NCI-H2029 (cell line): ENCODE measurements at places on chromosomes 11 and 22.

- DNase-seq, result no peak
Observed at GRCh38 chr11:19906126-19906525, 193.5 kb downstream of the NAV2 start.

DNA sequence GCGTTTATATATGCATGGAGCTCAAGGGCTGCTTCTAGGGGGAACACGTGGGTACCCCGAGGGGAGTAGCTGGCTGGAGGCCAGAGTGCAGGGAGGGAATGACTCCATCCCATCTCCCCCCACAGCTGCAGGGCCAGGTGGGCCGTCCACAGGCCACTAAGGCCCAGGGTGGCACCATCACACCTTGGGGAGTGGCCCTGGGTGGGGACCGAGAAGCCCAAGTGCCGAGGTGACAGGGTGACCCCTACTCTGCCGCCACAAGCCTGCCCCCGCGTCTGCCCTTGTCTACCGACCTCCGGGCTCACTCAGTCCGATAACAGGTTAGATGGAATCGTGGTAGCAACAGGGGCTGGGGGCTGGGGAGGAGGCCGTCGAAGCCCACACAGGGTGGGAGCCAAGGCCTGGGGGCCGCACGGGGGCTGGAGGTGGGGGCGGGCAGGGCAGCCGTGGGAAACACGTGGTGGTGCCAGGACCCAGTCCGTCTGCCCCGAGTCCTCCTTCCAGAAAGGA is 125.7 kb downstream of the KCNQ1OT1 start:
- DNase-seq, result no peak

GRCh38 chr11:75158696-75159150 is 7.8 kb downstream of the SLCO2B1 start:
- no peak for DNase-seq

DNA sequence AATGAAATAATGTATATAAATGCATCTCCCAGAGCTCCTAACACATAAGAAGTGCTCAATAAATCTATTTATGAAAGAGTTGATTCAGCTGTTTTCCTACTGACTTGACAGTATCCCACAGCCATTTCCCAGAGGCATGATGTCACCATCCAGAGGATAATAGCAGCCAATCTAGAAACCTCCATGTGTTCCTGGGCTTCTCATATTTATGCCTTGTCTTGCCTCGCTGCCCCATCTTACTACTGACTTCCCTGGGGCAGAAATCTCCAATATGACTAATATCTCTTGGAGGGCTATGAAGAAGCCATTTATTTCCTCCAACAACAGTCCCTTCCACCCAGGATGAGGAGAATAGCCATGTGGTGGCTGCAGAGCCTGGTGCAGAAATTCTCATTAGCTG is 115.4 kb upstream of the NAV2 start:
- no peak for DNase-seq

DNA sequence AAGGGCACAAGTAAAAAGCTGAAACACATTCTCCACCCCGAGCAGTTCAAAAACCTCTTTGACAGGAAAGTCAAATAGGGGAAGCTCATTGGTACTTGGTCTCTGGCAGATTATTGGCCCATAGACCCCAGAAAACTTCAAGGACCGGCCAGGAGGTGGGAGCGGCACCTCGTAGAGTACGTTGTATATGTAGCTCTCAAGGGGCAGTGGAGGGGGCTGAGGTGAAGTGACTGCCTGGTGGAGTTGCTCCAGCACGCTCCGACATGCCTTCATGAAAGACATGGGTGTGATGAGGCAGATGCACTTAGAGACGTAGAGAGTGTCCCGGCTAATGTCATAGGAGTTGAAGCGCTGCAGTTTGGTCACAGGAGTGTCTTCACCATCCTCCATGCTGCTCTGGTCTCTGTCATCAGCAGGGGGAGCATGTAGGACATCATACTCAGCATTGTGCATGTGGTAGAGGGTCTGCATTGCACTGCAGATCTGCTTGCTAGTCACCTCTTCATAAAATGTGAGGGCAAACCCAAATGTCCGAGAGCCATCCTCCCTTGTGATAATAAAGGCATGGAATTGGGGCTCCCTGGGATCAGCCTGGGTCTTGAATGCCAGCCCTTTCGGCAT is 61.3 kb downstream of the DENND5A start:
- DNase-seq, result no peak

- no peak for DNase-seq
Observed at GRCh38 chr11:59226396-59226795, 13.7 kb upstream of the MPEG1 start.

- DNase-seq, result no peak
Observed at GRCh38 chr11:74754507-74755252, 6.0 kb downstream of the RNF169 start.

DNA sequence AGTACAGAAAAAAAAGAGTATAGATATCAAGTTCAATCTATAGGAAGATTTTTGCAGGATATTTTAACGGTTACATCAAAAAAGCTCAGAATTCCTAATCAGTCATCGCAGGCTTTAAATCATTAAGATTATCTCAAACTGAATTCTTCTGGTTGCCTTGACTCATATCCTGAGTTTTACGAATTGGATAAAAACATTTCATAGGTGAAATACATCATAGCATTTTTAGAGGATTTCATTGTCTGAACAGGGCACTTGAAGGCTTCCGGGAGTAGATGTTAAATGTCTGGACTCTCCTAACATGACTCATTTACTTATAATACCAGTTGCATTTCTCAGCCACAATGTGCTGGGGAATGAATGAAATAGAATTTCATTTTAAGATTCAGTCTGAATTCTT is 2216.6 kb upstream of the RAG2 start:
- DNase-seq, result no peak

DNA sequence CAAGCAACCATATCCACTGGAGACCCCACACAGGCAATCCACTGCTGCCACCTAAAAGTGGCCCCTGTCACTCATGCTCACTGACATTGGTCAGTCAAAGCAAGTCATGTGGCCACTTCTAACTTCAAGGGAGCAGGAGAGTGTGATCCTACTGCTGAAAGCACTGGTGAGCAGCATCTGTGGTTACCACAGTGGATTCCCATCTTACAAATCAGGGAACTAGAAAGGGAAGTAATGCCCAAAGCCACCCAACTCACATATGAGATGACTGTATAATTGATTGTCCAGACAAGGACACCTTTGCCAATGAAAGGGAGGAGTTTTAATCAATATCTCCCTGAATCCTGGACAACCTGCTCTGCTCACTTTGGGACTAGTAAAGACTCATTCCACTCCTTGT is 17.7 kb downstream of the RCN1 start:
- DNase-seq, result no peak

GRCh38 chr11:75480185-75481175 is 45.3 kb downstream of the GDPD5 start:
- no peak for DNase-seq

DNA sequence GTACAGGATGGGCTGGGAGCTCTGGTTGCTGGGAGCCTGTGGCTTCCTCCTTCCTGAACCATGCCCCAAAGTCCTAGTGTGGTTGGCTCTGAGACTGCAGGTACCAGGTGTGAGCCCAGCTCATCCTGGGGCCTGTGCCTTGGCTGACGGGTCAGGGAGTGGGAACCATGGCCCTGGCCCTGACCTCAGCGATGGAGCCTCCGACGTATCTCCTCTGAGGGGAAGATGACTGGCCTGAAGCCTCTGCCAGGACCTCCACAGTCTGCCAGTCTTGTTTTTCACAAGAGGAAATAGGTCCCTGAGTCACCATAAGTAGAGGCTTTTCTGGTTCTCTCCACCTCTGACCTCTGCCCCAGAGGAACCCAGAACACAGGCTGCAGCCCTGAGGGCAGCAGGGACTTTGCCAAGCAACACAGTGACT is 3.4 kb downstream of the RCE1 start:
- no peak for DNase-seq

GRCh38 chr22:43567691-43568324 is 156.0 kb downstream of the MPPED1 start:
- no peak for DNase-seq

DNA sequence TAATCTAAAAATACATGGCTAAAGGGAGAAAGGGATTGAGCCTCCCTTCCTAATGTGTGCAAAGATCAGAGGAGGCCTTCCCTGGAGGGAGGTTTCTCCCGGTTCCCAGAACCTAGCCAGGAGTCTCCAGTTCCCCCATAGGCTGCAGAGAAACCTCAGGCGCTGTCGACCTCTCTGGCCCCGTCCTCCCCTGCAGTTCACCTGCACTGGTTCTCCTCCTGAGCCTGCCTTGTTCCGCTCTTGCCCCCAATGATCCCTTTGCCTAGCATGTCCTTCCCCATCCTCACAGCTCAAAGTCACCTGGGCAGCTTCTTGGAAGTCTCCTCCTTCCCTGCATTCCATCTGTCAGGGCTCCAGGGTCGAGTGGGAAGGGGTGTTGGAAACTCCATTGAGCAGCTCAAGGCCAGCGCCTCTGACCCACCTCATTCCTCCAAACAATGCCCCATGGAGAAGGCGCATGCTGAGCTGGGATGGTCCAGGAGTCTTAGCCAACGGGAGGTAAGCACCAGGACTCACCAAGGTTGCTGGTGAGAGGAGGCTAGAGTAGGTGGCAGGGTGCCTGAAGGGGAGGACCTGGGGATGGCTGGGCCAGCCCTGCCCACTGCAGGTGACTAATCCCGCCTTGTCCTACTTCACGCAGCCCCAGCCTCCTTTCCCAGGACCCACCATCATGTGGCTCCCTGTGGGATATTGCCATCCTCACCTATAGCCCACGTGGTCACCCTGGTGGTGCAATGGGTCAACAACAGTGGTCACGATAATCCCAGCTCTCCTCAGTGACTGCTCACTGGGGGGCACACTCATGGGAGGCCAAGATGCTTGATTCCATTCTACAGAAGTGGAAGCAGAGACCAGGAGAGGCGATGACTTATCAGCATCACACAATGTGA is 15.4 kb downstream of the RSPH14 start:
- DNase-seq, result no peak

DNA sequence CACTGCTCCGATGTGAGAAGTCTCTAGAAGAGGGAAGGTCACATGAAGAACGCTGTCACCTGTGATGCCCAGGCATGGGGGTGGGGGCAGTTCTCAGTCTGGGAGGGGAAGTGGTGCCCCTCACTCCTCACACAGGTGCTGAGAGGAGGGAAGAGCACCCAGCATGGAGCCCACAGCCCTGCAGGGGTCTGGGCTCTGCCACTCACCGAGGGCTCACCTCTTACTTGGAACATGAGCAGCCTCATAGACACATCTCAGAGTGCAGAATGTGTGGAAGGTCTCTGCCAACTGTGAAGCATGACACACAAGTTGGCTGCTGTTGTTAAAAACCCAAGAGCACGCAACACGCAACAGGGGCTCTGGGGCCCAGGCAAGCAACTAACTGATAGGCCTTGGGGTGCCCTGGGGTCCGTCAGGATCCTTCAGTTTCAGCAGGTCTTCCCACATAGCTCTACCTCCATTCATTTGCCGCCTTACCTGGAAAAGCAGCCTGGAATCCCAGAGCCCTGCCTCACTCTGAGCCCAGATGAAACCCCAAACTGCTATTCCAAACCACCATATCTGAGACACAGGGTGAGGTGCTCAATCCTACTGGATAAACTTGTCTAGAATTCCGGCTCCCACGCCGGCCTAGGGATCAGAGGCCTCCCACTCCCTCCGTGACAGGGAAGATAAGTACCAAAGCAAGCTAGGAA is 17.5 kb upstream of the TMPRSS4 start:
- no peak for DNase-seq

- no peak for DNase-seq
Observed at GRCh38 chr11:19080579-19080993, 20.1 kb upstream of the MRGPRX2 start.

- no peak for DNase-seq
Observed at GRCh38 chr22:41656556-41656955, 32.1 kb downstream of the SNU13 start.

- DNase-seq, result no peak
Observed at GRCh38 chr11:3163241-3163981, 1.7 kb downstream of the OSBPL5 start.

DNA sequence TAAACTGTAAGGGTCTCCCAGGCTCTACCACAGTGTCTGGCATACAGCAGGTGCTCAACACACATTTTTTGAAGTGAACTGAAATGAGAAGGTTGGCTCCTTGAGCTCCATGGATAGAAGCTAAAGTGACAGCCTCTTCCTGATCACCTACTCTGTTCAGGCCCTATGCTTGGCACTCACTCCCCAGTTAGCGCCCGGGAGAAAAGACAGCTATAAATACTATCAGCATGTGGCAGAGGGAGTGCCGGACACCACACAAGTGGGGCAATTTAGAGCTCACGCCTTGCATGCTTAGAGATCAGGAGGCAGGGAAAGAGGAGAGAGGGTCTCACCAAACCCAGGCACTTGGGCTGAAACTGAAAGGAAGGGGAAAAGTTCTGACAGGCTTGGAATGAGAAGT is 195.5 kb downstream of the BUD13 start:
- DNase-seq, result no peak

DNA sequence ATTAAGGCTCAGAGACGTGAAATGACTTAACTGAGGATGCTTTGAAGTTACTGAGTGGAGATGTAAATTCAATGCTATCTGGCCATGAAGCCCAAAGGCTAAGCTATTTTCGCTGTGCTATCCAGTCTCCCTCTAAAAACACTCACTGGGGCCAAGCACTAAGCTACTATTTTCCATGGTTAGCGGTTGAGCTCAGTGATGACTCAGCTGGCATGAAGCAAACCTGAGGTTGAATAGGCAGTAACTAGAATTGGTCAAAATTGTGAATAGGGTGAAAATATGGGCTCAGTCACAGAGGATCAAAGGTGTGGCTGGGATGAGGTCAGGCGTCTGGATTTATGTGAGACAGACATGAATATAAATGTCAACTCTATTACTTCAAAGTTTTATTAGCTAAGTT is 564.2 kb upstream of the KIRREL3 start:
- no peak for DNase-seq

- no peak for DNase-seq
Observed at GRCh38 chr22:40289991-40290459, 56.3 kb upstream of the ADSL start.

DNA sequence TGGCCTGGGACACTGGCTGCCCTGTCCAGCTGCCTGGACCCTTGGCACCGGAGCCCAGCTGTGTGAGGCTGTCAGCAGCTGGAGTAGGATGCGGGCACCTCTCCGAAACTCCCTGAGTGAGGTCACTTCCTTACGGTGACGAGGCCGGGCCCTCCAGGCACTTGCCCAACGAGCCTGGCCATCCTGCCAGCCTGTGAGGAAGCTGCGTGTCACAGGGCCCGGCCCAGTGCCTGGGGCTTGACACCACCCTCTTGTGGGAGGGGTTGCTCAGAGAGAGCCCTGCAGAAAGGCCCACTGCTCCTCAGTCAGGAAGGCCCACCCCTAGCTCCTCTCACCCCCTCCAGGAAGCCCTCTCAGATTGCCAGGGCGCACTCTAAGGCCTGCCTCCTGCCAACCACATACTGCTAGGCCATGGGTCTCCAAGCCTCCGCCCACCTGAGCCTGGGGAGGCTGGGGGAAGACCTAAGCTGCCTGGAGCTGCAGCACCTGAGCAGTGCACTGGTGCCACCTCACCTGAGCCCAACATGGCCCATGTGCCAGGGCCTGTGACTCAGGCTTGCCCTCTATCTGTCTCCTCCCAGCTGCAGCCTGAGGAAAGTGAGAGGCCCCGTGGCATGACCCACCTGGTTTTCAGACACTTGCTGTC is 4.3 kb upstream of the PHLDA2 start:
- DNase-seq, result peak; percentile 92
